Purkinje cell (primary cell): ENCODE measurements at places on chromosomes 4 and X. TPM values are rescaled to one million over a fixed set of nuclear protein-coding genes. Genes with fewer than 3 reads are reported as not detected.

Gene ZNF280C
- 1.1 and 1.5 TPM in 2 replicates for polyA plus RNA-seq

Gene WFS1
- 15.5 and 30.1 TPM in 2 replicates for polyA plus RNA-seq

Gene MAGEB18
- polyA plus RNA-seq = not detected in 2 replicates

Gene CFAP47
- polyA plus RNA-seq = 0.20 TPM in 1 of 2 replicates, not detected in the other

Gene GATA1
- polyA plus RNA-seq = not detected in 2 replicates

Gene SRD5A3
- polyA plus RNA-seq = 52.0 and 72.4 TPM in 2 replicates

Gene IKBKG
- polyA plus RNA-seq = 2.3 and 5.1 TPM in 2 replicates

Gene KIAA1210
- polyA plus RNA-seq = not detected in 2 replicates

Gene MMAA
- polyA plus RNA-seq = 2.8 and 6.3 TPM in 2 replicates
